ENCODE measurements at places on chromosomes 6 and 20.

DNA sequence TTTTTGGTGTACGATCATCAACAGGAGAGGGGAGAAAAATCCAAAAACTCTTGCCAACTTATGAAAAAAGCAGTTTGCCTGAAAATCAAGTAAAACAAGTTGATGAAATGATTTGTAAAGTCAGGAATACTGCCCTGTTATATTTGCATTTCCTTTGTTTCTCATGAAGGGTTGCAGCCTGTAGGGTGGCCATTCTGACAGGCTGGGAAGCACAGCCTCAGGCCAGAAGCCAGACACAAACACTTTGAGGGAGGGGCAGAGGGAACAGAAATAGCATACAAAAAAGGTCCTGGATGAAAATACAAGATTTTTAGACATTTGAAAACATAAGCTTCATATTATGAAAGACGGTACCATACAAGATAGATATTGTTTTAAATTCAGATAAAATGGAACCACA lies 109.8 kb downstream of the DTNBP1 start:
- no peak for DNase-seq

DNA sequence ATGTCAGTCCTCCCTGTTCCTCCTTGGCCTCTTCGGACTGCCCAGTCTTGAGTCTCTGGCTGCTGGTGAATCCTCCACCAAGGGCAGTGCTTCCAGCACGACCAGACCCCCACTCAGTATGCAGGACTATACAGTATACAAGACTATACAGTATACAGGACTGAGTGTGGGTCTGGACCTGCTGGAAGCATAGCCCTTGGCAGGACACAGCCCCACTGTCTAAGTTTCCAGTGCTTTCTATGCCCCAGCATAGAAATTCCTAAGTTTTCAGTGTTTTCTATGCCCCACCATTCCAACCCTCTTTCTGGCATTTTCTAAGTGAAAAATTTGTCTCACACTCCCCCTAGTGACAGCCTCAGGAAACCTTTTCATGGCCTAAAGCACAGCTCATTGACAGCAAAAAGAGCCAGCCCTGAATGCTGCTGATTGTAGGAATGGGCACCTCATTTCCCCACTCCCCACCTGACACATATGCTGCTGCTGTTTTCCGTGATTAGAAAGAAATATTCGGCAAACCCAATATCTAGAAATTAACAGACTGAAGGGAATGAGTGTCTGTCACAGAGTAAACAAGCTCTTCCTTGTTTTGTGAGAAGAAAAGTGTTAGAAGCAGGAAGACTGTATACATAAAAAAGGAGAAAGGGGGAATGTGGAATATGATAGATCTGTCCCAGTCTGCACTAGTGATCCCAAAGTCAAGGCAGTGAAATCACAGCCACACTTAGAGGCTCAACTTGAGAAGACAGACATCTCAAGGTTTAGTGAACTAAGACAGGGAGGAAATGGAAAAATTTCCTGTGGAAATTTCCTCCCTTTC lies 206.9 kb downstream of the IBTK start:
- no peak for DNase-seq

DNA sequence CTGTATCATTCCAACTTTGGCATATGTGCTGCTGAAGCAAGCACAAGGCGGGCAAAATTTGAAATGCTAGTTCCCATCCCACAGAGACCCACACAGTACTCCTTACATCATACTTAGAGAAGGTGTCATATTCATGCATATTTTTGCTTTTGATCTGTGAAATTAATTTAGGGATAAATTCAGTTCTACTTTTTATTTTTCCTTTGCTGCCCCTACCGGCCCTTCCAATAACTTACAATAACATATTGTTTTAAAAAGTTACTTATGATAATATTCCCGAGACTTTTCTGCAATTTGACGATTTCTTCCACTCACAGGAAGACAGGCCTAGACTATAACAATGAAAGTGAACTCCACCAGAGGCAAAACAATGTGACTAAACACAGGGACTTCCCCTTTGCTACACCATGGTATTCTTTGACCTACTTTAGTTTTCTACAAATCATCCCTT lies 35.0 kb downstream of the SESN1 start:
- DNase-seq: no peak

DNA sequence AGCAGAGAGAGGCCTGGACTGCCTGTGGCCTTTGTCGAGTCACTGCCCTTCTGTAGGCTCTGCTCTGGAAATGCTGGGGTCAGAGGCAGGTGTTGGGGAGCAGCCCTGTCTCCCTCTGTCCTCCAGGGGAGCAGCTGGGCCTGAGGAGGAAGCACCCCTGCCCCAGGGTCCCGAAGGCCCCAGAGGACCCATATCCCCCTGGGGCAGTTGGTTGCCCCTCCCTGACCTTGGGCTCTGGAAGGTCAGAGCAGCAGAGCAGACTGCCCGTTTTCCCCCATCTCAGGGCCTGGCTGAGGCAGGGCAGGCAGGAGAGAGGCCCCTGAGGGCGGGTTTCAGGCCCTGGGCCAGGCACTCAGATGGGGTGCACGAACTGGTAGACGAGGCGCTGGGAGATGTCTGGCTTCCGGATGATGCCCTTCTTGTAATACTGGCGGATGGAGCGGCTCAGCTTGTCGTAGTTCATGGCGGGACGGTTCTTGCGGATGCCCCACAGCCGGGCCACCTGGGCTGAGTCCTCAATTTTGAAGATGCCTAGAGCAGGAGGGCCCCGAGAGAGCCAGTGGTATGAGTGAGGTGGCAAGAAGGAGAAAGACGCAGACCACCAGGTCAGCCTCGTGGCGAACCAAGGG lies 18.1 kb downstream of the SPDEF start:
- no peak for DNase-seq

DNA sequence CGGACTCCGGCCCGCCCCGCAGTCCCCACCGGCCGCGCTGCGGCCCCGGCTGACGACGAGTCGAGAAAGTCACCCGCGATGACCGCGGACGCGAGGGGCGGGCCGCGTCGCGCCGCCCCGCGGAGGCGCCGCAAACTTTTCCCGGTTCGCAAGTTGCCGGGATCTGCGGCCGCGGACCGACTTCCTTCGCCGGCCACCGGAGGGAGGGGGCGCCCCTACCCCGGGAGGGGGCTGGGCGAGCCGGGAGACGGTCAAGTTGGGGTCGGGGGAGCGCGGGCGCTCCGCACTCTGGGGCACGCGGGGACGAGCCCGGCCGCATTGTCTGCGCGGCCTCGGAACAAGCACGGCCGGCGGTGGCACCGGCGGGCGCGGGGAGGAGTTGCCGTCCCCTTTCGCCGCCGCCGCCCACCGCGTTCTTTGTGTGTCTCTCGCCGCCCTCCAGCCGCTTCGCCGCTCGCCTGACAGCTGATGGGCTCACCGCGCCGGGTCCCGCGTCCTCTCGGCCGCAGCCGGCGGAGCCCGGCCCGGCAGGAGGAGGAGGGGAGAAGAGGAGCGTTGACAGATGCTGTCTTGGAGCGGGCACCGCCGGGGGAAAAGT lies 131.6 kb downstream of the OGFRL1 start:
- no peak for DNase-seq

DNA sequence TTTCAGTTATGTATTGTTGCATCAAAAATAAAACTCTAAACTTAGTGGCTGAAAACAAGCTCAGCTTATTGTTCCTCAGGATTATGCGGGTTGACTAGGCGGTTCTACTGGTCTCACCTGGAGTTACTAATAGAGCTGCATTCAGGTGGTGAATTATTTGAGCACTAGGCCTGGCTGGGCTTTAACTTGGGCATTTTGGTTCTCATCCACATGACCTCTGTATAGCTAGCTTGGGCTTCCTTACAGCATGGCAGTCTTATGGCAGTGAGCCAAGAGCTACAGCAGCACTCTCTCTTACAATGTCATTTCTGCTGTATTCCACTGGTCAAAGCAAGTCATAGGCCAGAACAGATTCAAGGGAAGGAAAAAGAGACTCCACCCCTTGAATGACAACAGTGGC lies 1.6 kb downstream of the PGBD1 start:
- DNase-seq: no peak

DNA sequence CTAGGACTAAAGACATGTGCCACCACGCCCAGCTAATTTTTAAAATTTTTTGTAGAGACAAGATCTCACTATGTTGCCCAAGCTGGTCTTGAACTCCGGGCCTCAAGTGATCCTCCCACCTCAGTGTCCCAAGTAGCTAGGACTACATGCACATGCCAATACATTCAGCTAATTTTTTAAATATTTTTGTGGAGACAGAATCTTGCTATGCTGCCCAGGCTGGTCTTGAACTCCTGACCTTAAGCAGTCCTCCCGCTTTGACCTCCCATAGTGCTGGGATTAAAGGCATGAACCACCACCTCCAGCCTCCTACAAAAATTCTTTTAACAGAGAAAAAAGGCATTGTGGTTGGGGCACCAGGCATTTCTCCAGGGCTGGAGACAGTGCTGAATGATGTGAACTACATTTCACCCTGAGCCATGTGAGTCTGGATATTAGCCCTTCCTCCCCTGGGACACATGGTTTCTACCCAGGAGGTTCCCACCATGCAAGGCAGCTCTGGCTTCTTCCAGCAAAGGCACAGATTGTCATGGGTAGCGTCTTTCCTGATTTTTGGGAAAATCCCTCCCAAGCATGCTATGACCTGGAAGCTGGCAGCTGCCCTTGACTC lies 36.3 kb upstream of the CMTR1 start:
- no peak for DNase-seq

DNA sequence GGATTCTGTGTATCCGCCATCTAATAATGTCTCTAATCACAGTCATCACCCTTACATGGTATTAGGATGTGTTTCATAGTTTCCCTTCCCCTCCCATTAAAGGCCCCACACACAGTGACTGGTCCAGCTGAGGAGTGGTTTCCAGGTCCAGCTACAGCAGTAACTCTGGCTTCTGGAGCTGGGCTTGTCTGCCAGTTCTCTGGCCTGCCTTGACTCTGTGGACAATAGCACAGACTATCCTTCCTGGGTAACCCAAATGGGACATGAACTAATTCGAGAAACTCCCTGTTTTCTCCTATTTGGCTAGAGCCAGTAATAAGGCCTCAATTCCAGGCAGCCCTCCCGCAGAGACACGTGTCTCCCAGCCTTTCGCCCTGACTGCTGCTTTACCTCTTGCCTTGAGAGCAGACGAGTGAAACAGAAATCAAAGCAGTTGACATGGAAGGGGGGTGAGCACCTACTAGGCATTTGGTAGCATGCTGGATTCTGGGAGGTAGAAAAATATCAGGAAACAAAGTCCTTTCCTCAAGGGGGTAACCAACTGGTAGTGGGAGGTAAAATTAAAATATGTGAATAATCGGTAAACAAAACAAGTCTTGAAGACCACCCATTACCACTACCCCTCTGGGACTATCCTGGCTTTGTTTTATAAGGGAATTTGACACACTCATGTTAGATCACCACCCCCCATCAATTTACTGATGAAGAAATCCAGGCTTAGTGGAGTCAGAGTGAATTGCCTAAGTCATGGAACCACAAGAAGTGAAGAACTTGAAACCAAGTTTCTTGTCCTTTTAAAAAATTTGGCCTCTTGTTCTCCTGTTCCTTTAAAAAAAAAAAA lies 1.2 kb downstream of the TRAF3IP2 start:
- no peak for DNase-seq

- DNase-seq: no peak
These were observed 140.4 kb downstream of the IMPG1 start for GRCh38 chr6:75932067-75932466.

DNA sequence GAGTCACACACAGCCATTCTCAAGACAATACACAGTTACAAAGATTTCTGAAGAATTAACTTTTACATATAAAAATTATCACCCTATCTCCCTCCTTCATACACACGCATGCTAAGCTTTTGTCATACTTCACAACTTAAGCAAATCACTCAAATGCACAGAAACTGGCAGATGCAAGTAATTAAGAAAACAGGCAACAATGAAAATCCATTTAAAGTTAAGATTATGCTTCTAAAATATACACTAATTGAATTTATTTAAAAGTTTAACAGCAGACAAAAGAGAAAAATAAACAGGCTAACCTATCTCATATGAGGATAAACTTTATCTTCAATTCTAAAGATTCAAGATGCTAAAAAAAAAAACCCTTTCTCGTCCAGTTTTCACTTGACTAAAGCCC lies 68.4 kb downstream of the DST start:
- DNase-seq: no peak

GRCh38 chr6:90062667-90063066 lies 168.4 kb downstream of the GJA10 start:
- DNase-seq: no peak

- DNase-seq: no peak
These were observed 187.4 kb upstream of the SNX9 start for GRCh38 chr6:157635388-157636244.

DNA sequence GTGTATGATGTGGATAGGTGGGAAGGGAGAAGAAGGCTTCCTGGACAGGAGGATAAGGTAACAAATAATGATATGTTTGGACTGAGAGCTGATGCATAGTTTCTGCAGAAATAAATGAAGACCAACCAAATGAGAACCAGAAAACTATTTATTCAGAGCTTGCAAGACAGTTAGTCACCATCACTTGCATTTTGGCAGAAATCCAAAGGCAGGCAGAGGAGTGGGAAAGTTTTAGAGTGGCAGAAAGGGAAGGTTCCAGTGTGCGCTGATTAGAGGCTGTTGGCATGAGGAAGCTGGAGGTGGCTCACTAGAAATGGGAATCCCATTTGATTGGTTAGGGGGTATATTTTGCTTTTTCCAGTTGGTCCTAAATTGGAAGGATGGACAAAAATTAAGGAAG lies 13.0 kb upstream of the F13A1 start:
- DNase-seq: no peak

- no peak for DNase-seq
These were observed 157.2 kb upstream of the COL21A1 start for GRCh38 chr6:56404599-56404998.

GRCh38 chr20:24960861-24961260 lies 11.8 kb downstream of the CST7 start:
- no peak for DNase-seq

DNA sequence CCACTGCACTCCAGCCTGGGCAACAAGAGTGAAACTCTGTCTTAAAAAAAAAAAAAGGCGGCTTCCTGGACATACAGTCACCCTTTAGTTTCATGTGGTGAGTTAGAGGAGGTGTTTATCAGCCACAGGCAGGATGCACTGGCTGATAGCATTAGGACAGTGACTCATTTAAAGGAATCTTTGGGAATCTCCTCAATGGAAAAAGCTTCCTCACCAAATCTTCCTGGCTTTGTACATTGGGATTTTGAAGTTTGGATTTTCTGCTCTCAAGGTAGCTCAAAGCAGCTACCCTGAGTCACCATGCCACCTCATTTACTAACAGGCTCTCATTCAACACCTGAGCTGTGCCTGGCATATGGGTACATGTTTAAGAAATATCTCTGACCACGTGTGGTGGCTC lies 20.2 kb downstream of the PRPH2 start:
- no peak for DNase-seq

DNA sequence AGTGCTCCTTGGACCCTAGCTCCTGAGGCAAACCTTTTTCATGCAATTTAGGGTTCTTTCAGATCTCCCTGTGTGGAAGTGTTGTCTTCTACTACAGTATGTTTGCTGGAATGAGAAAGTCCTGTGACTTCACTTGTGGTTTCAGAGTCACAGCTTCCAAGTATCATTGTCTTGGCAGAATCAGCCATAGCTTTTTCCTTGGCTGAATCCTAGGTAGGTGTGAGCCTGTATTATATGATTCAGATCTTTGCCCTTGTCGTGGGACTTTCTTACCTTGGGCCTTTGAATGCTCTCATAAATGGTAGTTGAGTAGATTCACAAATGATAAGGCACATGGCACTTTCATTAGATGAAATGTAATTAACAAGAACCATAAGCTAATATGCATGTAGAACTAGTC lies 16.5 kb downstream of the CARMIL1 start:
- no peak for DNase-seq
